ENCODE measurements at places on chromosomes 4 and X. TPM values are rescaled to one million over a fixed set of nuclear protein-coding genes. Genes with fewer than 3 reads are reported as not detected.

Gene PABPC1L2B
- not detected for total RNA-seq

DNA sequence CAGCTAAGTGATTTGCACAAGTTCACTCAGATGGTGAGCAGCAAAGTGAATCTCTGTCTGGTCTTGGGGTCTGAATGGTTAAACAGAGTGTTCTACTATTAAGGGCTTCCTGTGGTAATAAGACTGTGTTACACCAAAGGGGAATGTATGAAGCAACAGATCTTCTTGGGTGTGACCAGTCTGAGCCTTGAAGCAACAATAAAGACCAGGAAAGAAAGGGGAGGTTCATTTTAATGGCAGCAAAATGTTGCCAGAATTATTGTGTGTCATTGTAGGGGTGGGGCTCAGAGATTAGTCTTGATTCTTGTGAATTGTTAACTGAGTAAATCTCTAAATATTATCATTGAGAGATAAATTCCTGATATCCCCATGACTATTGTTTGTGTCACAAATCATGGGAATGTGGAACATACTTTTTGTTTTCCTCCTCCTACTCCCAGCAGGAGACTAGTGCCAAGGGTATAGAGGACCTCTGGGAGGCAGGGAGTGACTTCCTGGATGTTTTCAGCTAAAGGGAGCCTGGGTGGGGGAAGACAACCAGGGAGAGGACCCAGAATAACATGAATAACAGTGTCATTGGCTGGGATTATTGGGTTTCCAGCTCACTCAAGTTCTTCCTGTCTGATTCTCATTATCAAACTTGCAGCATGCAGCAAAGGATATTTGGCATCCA lies 141.4 kb upstream of the PAK3 start:
- no peaks in the 10 kb centered on the region for H3K4me1 ChIP-seq
- DNase-seq: no peak
- H3K27me3 ChIP-seq: no peaks in the 10 kb centered on the region
- H3K4me3 ChIP-seq: no peak overlapping the region
- no peak overlapping the region for H3K27ac ChIP-seq

DNA sequence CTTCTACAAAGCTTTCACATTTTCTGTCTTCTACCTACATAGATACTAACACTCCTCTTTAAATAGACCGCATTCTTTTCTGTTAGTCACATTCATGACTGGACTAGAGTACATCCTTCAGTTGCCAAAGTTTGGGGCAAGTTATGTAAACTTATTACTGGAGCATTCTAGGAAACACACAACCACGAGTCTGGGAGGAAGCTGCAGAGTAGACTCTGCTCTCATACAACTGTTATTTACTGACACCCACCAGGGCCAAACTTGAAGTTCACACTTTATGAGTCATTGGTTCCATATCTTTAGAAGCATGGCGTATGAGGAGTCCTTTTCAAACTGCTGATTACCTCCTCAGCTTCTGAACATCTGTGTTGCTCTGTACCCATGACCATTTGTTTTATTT lies 87.0 kb downstream of the RNF150 start:
- no peaks in the 10 kb centered on the region for H3K4me1 ChIP-seq
- no peak overlapping the region for H3K4me3 ChIP-seq
- DNase-seq: no peak
- H3K27ac ChIP-seq: no peak overlapping the region

Gene CYLC1
- total RNA-seq: not detected

- no peak for DNase-seq
- H3K27me3 ChIP-seq: no peaks in the 10 kb centered on the region
- H3K4me1 ChIP-seq: no peaks in the 10 kb centered on the region
- H3K27ac ChIP-seq: no peak overlapping the region
- no peak overlapping the region for H3K4me3 ChIP-seq
Observed at GRCh38 chr4:109826719-109827118, 1.1 kb upstream of the RRH start.

GRCh38 chr4:61162116-61162515 lies 38.0 kb upstream of the ADGRL3 start:
- H3K36me3 ChIP-seq: no peaks in the 10 kb centered on the region
- no peaks in the 10 kb centered on the region for H3K27me3 ChIP-seq
- H3K27ac ChIP-seq: no peak overlapping the region
- no peak overlapping the region for H3K4me3 ChIP-seq

DNA sequence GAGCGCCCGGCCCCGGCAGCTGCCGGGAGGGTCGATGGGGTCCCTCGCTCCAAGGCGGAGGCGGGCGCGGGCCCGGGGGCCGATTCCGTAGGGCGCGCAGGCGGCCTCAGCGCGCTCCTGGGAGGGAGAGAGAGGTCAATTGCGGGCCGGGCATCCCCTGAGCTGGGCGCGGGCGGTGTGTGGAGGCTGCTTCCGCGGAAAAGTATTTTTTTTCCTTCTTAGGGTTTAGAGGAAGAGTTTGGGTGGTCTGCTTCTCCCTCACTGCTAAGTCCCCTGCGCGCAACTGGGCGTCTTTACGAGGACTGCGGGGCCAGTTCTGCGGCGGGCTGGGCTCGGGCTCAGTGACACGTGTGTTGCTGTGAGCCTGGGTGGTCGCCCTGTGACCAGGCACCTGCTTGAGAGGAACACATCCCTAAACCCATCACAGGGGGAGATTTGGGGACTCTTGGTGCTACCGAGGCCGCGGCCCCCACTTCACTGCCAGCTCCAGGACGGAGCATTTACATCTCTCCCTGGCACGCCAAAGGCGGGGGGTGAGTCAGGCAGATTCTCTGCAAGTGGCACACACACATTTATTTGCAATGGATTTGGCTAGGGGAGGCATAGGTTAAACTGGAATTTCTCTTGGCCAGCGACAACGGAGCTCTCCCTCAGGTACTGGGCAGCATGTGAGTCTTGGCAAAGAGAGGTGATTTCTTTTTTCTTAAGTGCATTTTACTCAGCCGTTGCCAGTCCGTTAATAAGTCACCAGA lies 151.2 kb upstream of the SLC4A4 start:
- peak overlapping the region; percentile 56 for H3K27ac ChIP-seq
- DNase-seq: peak; percentile 33
- H3K36me3 ChIP-seq: no peaks in the 10 kb centered on the region
- peak overlapping the region; percentile 70 for H3K4me3 ChIP-seq
- peaks cover 26% of the 10 kb centered on the region for H3K4me1 ChIP-seq

GRCh38 chrX:69538321-69538876 lies 34.3 kb downstream of the NALF2 start:
- DNase-seq: peak; percentile 72
- H3K4me3 ChIP-seq: peak overlapping the region; percentile 22
- no peaks in the 10 kb centered on the region for H3K36me3 ChIP-seq
- peaks cover 2% of the 10 kb centered on the region for H3K27me3 ChIP-seq
- peaks cover 14% of the 10 kb centered on the region for H3K4me1 ChIP-seq
- H3K27ac ChIP-seq: no peak overlapping the region

Gene MAGEA8
- not detected for total RNA-seq

Gene COL25A1
- not detected for total RNA-seq

GRCh38 chr4:33052241-33052640 lies 2332.1 kb downstream of the PCDH7 start:
- H3K4me1 ChIP-seq: no peaks in the 10 kb centered on the region
- no peak for DNase-seq
- H3K27me3 ChIP-seq: no peaks in the 10 kb centered on the region
- H3K27ac ChIP-seq: no peak overlapping the region
